Stimulated activated CD4-positive, alpha-beta T cell treated with anti-CD3 and anti-CD28 coated beads, Interleukin-2, amount 100 ng/mL, for 24 hours (primary cell): ENCODE measurements at places on chromosomes 2 and 18.

- DNase-seq = no peak
Observed at GRCh38 chr18:68447286-68447685, 267.6 kb downstream of the TMX3 start.

- no peak for DNase-seq
Observed at GRCh38 chr2:236642584-236643291, 73.1 kb downstream of the ACKR3 start.

- no peak for DNase-seq
Observed at GRCh38 chr2:42618116-42618515, 49.7 kb downstream of the MTA3 start.

DNA sequence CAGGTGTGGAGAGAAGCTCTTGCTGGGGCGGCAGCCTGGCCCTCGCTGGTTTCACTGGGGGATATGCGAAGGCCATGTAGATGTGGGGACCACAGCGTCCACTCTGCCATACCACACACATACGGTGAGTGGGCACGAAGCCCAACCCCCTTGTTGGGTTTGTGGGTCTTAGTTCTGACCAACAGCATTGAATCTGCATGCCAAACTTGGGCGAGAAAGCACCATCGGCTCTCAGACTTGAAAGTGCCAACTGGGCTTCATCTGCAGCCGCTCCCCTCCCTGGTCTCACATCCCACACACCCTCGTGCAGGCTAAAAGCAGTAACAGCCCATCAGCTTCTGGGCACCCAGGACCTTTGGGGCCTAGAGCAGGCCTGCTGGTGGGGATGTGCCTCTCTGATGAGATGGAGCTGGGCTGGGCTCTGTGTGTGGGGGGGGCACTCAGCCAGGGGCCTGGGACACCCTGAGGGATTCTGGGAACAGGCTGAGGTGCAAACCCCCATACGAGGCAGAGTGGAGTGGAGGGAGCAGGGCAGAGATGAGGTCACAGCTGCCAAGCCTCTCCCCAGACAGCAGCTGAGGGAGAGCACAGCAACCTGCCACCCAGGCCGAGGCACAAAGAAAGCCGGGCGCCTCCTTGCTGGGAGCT lies 264.4 kb downstream of the TWIST2 start:
- DNase-seq = no peak

- no peak for DNase-seq
Observed at GRCh38 chr18:45007531-45007930, 326.8 kb downstream of the SETBP1 start.

GRCh38 chr2:47089083-47089464 lies 66.0 kb downstream of the STPG4 start:
- DNase-seq = no peak

DNA sequence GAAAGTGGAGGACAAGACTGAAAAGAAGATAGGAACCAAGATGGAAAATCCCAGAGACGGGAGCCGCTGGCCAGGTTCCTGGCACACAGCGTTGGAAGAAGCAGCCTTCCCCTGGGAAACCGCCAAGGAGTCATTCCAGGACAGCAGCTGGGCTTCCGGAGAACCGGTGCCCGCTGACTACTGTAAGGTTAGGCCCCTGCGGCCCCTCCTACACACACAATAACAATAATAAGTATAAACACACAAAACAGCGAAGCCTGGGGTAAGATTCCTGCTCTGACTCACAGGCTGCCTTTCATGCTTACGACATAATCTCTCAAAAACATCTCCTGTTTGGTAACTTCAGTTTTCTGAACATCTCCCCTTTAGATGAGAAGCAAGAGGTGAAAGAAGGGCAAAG lies 28.1 kb upstream of the MYCN start:
- no peak for DNase-seq

- no peak for DNase-seq
Observed at GRCh38 chr2:152309352-152310214, 25.4 kb upstream of the FMNL2 start.

DNA sequence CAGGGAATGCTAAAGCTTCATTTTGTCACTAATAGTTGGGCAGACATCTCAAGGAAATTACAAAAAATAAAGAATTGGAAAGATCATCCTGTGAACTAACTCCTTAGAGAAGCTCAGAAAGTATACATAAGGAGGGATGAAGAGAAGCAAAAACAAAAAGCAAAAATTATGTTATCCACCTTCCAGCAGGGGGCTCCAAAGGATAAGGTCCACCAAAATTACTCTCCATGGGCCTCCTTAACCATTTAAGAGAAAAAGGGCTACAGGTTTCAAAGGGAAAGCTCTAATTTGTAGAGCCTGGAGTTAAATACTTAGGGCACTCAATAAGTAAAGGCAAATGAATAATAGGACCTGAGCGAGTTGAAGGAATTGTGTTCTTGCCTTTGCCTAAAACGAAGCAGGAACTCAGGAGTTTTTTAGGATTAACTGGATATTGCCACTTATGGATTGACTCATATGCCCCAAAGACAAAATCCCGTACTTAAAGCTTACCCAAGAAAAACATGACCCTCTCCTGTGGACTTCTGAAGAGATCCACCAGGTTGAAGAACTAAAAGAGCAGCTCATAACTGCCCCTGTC lies 1167.9 kb downstream of the DSC3 start:
- DNase-seq = no peak

GRCh38 chr18:22471546-22472131 lies 53.9 kb upstream of the CTAGE1 start:
- DNase-seq = no peak

DNA sequence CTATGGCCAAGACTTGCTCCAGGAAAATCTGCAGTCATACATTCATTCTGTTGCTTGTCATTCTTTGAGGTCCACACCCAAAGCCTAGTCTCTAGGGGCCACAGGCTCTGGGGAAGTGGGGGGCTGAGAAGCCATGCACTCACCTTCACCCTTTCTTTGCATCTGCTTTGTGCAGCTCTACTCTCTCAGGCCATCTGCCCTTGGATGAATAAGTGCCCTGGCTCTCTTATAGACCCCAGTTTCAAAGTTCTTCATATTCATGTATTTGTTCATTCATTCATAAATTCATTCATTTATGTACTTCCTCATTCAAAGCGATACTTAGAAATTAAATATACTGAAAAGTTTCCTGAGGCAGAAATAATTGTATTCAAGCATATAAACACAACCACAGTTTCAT lies 130.3 kb upstream of the FAM98A start:
- DNase-seq = no peak

- DNase-seq = peak; percentile 50
Observed at GRCh38 chr2:136131961-136132824, 14.2 kb upstream of the CXCR4 start.

DNA sequence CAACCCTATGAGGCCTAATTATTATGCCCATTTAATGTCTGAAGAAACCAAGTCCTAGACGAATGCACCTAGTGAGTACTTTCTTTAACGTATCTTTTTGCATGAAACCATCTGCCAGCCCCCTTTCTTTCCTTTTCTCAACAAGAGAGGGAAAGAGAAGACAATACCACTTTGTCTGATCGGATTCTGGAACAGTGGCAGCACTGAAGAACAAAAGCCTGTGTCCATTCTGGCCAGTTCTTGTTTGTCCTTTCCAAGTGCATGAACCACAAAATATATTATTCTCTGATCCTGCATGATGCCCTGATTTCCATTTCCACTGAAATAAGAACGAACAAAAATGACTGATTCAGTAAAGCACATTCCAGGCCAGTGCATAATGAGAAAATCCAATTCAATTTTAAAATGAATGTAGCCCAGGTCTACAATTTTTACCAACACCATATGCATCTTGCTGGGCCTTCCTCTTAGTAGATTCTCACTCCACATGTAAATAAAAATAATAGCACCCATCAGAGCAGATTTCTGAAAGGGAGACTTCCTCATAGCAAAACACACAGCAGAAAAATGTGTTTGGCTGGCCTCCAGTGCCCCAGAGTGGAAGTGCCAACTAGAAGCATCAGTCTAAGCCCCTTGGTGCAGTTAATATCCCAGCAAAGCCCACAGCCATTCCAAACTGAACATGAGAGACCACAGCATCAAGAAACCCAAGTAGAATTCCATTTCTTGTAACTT lies 422.6 kb upstream of the ID2 start:
- no peak for DNase-seq

GRCh38 chr2:39546937-39547336 lies 109.9 kb upstream of the MAP4K3 start:
- DNase-seq = no peak

DNA sequence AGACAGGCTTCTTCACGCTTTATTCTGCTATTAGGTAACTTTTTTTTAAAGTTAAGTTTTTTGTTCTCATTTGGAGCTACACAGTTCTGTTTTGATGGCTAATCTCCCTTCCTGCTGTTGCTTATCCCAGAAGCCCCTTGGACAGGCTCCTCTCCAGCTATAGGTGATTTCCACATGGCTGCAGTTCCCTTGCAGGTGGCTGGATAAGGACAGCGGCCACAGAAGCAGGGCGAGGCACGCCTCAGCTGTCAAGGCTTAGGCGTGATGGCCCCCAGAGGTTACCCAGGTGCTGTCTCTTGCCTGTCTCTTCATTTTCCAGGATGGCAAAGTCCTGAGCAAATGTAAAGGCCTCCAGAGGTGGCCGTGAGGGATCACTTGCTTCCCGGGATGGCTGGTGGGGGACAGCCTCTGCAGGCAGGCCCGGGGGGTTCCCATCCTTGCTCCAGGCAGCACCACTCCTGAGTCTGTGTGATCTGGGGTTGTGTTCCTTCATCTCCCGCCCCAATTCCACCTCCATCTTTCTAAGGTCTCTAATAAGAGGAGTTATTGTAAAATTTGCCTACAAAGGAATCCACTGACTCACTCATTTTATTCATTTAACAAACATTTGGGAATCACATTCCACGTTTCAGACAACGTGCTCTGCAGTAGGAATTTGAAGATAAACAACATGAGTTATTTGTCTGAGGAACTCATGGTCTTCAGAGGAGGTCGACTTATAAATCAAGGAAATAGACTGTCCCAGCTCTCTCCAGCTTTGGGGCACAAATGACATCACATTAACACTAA lies 53.4 kb downstream of the NAPG start:
- no peak for DNase-seq
